ENCODE measurements at places on chromosomes 12 and 14.

GRCh38 chr12:50545213-50545612 lies 40.4 kb downstream of the DIP2B start:
- DNase-seq = no peak

DNA sequence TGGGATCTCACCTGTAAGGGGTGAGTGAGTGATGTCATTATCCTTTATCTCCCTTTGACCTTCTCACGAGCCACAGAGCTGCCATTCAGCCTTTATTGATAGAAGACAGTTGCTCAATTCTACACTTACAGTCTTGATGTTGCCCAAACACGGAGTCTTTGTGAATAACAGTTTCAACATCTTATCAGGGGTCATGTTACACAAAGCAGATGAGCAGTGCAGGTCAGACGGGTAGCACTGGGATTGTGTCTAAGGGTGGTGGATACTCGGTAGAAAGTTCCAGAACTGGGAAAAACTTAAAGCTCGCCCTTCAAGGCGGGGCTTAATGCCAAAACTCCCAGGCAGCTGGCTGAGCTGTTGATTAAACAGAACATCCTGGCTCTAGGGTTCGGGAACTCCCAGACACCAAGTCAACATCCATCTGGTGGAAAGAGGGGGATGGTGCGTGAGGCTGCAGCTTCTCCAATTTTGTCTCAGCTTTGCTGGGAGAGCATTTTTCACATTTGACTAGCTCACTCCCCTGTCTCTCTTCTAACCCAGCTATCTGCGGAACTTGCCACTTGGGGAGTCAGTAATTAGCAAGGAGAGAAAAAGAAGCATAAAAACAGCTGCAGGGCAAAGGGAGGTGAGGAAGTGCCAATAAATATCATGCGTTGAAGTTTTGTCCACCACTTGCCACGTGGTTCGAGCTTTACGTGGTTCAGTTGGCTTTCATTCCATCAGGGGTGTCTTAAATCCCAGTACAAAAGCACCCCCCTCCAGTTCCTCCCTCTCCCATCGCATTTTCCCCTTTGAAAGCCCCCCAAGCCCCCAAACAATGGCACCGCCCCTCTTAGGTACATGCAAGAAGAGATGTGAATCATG lies 31.0 kb downstream of the FOXN4 start:
- DNase-seq = no peak

DNA sequence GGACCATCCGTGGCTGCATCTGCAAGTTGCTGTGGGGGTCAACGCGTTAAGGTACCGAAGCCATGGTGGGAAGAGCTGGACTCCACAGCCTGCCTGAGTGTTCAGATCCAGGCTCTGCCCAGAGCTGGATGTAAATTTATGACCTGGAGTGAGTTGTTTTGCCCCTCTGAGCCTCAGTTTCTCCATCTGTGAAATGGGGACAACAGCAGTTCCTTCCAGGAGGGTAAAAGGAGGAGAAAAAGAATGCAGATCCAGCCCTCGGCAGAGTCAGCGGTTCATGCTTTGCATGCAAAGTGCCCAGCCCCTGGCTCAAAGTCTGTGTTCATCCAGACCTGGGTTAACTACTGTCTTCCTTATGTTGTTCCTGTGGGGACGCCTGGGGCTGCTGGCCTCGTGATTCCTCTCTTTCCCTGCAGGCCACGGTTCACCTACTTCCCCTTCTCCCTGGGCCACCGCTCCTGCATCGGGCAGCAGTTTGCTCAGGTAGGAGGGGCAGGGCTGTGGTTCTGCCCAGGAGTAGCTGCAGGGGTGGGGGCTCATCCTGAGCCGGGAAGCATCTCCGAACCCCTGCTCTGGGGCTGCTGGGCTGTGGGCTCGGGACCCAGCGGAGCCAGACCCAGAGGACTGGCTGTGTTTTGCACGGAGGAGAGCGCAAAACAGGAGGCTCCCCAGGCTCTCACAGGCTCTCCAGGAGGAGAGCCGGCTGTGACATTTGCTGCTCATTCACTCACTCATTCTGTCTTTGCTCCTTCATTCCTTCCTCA lies 41.9 kb downstream of the CYP46A1 start:
- no peak for DNase-seq

GRCh38 chr14:52253503-52253902 lies 14.0 kb upstream of the PTGDR start:
- DNase-seq = peak; percentile 81

GRCh38 chr14:92644171-92644969 lies 104.1 kb downstream of the LGMN start:
- no peak for DNase-seq

GRCh38 chr14:29035134-29035533 lies 268.5 kb downstream of the FOXG1 start:
- DNase-seq = no peak

DNA sequence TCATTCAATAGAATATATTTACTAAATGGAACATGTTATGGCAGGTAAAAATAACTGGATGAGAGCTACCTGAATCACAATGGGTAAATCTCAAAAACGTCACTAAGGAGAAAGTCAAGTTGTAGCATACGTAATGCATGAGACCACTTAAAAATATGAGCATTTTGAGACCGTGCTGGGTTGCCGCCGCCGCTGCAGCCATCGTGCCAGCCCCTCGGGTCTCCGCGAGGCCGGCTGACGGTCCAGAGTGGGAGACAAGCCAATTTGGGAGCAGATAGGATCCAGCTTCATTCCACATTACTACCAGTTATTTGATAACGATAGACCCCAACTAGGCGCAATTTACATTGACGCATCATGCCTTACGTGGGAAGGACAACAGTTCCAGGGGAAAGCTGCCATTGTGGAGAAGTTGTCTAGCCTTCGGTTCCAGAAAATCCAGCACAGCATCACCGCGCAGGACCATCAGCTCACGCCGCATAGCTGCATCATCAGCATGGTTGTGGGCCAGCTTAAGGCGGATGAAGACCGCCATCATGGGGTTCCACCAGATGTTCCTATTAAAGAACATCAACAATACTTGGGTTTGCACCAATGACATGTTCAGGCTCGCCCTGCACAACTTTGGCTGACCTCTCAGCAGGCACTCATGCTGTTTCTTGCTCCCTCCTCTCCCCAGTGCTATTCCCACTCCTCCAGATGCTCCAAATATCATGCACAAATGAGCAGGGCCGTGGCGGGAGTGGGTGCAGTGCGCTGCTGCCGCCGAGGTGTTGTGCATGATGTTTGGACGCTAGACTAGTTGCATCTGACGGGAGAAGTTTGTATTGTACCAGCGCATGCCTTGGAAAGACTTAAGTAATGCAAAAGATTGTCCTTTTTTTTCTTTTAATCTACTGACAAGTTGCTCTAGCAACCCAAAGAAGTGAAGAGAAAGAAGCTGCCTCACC lies 6.3 kb upstream of the BRMS1L start:
- no peak for DNase-seq

DNA sequence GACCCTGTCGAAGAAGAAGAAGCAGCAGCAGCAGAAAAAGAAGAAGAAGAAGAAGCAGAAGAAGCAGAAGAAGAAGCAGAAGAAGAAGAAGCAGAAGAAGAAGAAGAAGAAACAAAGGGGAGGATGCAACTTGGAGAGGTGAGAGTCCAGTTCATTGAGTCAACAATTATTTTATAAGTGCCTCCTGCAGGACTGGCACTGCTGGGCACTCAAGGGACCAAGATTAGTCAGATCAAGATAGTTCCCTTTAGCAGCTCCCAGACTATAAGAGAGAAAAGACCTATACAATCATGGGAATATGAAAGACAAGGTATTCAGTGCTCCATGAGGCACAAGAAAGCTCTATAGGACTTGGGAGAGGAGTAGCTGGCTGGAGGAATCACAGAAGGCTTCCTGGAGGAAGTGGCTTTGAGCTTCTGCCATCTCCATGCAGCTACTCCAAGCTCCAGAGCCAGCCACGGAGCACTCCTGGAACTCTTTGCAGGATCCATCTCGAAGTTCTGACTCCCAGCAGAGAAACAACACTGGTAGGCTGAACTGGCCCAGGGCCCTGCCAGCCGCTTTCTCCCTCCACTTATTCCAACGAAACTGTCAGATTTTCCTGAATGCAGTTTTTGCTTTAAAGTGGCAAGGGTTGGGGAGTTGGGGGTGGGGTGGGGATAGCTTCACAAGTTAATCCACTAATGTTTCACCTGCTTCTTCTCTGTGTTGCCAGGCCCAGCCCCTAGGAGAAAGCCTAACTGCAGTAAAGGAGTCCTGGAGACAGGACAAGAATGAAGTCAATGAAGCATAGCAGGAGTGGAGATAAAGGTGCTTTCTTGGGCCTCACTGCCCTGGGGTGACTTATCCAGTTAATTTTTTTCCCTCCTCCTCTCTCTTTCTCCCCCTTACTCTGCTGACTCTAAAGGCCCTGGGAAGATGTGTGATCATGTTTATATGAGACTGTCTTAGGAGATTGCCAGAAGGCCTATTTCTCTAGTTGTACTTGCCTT lies 140.1 kb upstream of the PARP11 start:
- peak; percentile 34 for DNase-seq

GRCh38 chr14:22448035-22448904 lies 140.8 kb downstream of the DAD1 start:
- peak; percentile 72 for DNase-seq

GRCh38 chr12:96063046-96063445 lies 27.7 kb upstream of the LTA4H start:
- peak; percentile 20 for DNase-seq

DNA sequence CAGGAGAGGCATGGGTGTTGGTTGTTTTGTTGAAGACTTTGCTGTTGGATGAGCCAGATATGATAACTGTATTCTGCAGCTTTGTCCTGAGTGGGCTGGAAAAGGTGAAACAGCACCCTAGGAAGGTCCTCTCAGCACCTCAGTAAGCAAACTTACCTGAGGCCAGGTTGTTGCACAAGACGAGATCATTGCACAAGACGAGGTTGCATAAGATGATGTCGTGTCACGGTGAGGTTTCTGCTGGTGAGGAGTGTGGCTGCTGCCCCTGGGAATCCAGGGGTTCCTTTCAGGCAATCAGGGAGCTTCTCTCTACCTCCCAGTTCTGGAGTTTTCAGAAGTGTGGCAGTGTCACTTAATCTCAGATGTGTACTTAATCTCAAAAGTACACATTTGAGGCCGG lies 85.6 kb downstream of the GLT1D1 start:
- DNase-seq = no peak
